Stimulated activated CD8-positive, alpha-beta memory T cell treated with anti-CD3 and anti-CD28 coated beads, Interleukin-7, amount 100 ng/mL, for 1 hour (primary cell): ENCODE measurements at places on chromosomes 2 and 18.

DNA sequence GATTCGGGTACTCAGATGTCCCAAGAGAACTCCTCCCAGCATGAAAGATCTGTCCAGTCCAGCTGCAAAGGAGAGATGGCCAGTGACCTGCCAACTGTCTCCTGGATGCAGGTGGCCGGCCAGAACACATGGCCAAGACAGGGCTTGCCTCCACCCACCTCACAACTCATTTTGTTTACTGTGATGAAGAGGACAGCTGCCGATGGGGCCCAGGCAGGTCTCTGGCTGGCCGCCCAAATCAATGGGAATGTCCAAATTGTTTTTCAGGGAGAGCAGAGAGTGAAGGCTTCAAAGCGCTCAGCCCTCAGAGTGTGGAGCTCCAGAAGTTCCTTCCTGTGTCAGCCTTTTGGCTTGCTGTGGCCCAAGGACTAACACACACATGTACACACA lies 41.9 kb downstream of the FOSL2 start:
- no peak for DNase-seq

DNA sequence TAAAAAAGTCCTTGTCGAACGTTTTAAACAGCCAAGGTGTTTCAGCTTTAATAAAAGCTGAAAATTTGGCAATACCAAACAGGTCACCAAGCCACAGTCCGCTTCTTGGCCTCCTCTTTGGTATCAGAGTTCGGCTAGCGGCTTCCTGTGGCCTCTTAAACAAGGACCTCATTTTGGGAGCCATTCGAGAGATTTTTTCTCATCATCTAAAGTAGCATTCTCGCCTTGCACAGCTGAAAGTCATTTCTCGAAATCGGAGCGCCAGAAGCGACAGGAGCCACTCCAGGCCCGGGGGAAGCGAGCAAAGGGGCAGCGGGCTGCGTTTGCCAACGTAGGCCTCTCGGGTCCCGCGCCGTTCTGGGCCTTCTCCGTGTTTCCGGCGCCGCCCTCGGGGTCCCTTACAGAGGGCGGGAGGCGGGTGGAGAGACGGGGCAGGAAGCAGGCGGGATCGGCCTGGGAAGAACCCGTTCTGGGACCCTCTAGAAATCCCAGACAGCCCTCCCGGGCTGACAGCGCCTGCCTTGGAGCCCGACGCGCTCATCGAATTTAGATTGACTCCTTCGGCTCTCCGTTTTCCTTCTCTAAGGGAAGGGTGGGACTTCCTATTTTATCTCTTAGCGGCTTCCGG lies 522 bp upstream of the ZNF407 start:
- DNase-seq = peak; percentile 39

- no peak for DNase-seq
These were observed 117.3 kb upstream of the MSTN start for GRCh38 chr2:190179754-190180312.

DNA sequence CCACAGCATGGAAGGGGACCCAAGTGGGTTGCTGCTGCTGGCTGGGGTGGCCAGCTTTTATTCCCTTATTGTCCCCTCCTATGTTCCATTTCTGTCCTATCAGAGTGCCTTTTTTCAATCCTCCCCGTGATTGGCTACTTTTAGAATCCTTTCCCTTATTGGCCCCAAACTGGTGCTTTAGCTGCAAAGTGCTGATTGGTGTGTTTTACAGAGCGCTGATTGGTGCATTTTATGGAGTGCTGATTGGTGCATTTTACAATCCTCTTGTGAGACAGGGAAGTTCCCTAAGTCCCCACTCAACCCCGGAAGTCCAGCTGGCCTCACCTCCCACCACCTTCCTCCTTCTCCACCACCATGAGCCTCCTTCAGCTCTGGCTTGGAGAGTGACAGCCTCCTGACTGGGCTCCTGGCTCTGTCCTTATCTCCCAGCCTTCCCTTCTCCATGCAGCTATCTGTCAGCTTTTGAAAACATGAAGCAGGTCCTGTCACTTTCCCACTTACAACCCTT lies 20.7 kb upstream of the PLB1 start:
- DNase-seq = no peak

GRCh38 chr2:72678024-72678423 lies 147.8 kb downstream of the EXOC6B start:
- no peak for DNase-seq

GRCh38 chr2:141341444-141341843 lies 789.4 kb downstream of the LRP1B start:
- no peak for DNase-seq

GRCh38 chr2:39550701-39551285 lies 113.7 kb upstream of the MAP4K3 start:
- DNase-seq = no peak

DNA sequence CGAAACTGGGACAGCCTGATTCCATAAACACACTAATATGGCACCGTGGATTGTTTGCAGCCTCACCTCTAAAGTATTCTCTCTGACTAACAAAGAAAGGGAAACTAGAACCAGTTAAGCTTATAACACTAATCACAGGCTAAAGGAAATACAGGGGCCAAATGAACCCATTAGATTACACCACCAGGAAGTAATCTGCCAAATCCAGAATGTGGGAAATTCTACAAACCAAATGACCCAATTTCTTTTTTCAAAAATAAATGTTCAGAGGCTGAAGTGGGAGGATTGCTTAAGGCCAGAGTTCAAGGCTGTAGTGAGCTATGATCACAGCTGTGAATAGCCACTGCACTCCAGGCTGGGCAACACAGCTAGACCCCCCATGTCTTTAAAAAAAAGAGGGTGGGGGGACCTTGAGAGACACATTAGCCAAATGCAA lies 1.5 kb upstream of the MPPE1 start:
- DNase-seq = no peak

DNA sequence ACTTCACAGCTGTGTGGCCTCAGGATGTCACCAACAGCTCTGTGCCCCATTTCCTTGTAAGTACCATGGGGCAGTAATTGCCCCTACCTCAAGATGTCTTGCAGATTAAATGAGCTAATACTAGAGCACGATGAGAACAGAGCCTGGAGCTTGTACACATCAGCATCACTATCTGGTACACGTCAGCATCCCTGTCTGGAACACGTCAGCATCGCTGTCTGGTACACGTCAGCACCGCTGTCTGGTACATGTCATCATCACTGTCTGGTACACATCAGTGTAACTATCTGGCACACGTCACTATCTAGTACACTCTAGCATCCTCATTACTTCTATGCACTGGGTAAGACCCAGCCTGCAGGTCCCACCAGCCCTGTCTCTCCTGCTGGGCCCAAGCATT lies 37.2 kb downstream of the AQP12A start:
- DNase-seq = no peak

GRCh38 chr2:44686561-44686960 lies 254.9 kb upstream of the SIX3 start:
- DNase-seq = no peak

GRCh38 chr2:134621939-134622705 lies 96.7 kb downstream of the TMEM163 start:
- DNase-seq = no peak

GRCh38 chr2:121240436-121240835 lies 44.6 kb downstream of the TFCP2L1 start:
- no peak for DNase-seq

GRCh38 chr2:240893363-240893844 lies 2.6 kb downstream of the MAB21L4 start:
- no peak for DNase-seq

DNA sequence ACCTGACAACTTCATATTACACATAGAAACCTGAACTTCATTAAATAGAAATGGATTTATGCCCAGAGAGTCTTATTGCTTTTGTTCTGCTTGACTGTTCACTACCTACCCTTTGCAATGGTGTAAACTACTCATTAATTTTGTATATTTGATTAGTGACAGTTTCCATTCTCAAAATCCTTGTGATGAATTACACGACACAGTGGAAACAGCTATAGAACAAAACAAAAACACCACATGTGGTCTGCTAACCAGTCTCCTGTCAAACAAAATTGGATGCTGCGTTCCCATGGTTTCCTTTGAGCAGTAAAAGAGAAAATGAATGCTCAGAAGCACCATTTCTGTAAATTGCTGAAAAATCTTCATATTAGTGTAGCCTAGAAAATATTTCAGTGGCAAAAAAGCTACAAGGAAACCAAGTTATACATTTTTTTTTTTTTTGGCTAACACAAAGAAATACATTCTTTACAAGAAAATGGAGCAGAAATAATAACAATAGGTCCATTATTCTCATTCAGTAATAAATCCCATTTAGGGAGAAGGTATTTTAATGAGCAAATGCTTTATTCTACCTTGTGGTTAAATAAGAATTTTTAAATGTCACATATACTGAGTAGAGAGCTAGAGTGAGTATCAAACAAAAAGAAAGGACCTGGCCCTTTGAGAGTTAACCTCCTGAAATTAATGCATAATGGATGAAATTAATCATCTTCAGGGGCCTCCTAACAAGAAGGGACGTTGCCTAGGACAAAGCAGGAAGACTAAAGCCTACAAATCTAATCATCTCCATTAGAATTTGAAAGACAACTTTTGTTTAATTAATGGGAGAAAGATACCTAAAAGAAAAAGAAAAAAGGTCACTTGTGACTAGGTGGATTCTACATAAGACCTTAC lies 355.1 kb upstream of the ZC3H15 start:
- DNase-seq = no peak

- no peak for DNase-seq
These were observed 50.5 kb upstream of the TXNDC2 start for GRCh38 chr18:9835113-9835755.

DNA sequence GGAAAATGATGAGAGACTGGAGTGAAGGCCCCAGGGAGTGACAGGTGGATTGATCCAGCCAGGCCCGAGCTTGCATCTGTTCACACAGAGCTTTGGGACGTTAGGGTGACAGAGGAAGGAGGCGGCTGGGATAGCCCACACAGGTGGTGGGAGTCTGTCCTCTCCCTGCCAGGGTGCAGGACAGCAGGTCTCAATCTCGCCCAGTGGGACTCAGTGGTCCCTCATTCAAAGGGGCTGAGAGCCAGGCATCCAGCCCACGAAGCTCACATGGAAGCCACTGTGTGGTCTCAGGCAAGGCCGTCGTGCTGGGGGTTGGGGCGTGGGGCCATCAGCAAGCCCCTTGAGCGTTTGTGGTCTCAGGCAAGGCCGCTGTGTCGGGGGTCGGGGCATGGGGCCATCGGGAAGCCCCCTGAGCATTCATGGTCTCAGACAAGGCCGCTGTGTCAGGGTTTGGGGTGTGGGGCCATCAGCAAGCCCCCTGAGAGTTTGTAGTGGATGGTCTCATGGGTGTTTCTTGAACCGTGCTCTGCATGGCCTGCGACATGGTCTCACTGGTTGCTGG lies 8.3 kb downstream of the KCNG2 start:
- no peak for DNase-seq

- no peak for DNase-seq
These were observed 226.3 kb downstream of the MREG start for GRCh38 chr2:215787025-215787424.

DNA sequence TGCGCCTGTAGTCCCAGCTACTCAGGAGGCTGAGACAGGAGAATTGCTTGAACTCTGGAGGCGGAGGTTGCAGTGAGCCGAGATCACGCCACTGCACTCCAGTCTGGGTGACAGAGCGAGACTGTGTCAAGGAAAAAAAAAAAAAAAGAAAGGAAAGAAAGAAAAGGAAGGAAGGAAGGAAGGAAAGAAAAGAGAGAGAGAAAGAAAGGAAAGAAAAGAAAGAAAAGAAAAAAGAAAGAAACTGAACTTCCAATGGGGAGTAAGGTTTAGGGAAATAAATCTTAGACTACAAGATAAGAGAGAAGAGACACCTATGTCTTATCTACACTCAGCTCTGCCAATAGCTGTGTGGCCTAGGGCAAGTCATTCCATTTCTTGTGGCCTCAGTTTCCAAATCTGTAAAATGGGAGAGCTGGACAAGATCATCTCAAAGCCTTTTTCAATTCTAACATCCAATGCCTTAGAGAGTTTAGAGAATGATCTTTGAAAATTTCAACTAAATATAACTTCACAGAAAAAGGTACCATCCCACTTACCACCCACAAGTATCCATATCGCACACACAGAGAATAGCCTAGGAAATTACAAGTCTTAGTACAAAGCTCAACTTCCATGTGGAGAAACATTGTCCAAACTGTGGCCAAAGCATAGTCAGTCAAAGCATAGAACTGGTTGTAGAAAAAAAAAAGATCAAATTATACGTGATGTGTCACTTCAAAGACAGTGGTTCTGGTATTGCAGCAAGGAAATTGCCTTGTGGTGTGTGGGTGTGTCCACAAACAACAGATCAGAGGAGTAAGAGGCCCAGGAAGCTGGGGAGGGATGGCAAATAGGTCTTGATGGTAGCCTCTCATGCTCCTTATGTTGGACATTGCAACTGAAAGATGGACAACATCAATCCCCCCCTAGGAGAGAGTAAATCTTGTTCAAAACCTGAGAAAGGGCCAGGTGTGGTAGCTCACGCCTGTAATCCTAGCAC lies 42.4 kb downstream of the SLC14A2 start:
- no peak for DNase-seq

- no peak for DNase-seq
These were observed 27.6 kb downstream of the STAT1 start for GRCh38 chr2:190986221-190986953.

GRCh38 chr2:230925443-230925878 lies 419 bp upstream of the GPR55 start:
- no peak for DNase-seq

- no peak for DNase-seq
These were observed 593.3 kb upstream of the FANCL start for GRCh38 chr2:58834404-58834803.

DNA sequence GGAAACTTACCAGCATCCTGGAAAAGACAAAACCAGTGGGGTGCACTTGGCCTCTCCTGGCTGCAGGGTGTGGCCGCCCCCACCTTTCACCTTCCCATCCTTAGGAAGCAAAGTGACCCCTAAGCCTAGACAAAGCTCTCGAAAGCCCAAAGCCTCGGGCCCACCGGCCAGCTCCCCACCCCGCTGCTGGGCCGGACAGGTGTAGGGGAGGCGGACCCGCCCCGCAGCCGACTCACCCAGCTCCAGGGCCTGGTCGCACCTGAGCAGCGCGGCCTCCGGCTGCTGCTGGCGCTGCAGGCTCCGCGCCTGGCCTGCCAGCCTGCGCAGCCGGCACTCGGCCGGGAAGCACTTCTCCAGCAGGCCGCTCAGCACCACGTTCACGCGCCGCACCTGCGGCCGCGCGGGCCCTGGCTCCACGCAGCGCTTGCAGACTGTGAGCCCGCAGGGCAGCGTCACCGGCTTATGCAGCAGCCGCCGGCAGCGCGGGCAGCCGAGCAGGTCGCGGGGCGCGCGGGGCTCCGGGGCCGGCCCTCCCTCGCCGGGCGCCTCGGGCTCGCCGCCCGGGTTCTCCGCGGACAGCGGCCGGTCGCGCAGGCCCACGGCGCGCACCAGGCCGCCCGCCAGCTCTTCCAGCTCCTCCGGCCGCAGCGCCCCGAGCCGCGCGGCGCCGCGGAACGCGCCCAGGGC lies 979 bp downstream of the LONRF2 start:
- DNase-seq = no peak

DNA sequence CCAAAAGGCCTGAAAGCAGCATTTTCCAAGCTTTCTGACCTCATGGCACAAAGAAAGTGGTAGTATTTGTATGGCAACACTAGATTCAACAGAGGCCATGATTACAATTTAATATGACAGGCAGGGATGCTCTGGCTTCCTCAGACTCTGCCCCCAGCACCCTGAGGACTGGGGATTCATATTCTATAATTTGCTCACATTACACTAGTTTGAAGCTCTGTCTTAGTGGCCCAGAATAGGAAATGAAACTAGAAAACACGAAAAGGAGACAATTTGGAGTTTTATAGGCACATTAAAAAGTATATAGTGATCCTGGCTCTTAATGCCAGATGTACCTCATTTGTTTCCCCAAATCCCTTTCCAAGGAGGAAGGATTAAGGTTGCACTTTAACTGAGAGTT lies 173.0 kb upstream of the STK17B start:
- no peak for DNase-seq
